ENCODE measurements at places on chromosomes 13 and 19. TPM values are rescaled to one million over a fixed set of nuclear protein-coding genes. Genes with fewer than 3 reads are reported as not detected.

Gene ZNF414
- polyA plus RNA-seq, result 13.8 TPM

Gene BRSK1
- polyA plus RNA-seq, result 7.4 TPM

Gene ERICH6B
- polyA plus RNA-seq, result 1.2 TPM

Gene URAD
- not detected for polyA plus RNA-seq

Gene TGFBR3L
- 0.24 TPM for polyA plus RNA-seq

Gene JUND
- 129 TPM for polyA plus RNA-seq

Gene FAM124A
- polyA plus RNA-seq, result 1.6 TPM

Gene CGB5
- not detected for polyA plus RNA-seq

Gene PSG11
- 0.83 TPM for polyA plus RNA-seq

Gene C13orf46
- 0.57 TPM for polyA plus RNA-seq

Gene KASH5
- polyA plus RNA-seq, result not detected

Gene NAPSA
- polyA plus RNA-seq, result 1.2 TPM

Gene PSG7
- not detected for polyA plus RNA-seq

Data from forelimb muscle (tissue), 1 donor.